Neural progenitor cell (in vitro differentiated cells): ENCODE measurements at places on chromosomes 12 and 14.
A peak's percentile ranks its signal among the peaks of the same experiment; 100 is the strongest.

DNA sequence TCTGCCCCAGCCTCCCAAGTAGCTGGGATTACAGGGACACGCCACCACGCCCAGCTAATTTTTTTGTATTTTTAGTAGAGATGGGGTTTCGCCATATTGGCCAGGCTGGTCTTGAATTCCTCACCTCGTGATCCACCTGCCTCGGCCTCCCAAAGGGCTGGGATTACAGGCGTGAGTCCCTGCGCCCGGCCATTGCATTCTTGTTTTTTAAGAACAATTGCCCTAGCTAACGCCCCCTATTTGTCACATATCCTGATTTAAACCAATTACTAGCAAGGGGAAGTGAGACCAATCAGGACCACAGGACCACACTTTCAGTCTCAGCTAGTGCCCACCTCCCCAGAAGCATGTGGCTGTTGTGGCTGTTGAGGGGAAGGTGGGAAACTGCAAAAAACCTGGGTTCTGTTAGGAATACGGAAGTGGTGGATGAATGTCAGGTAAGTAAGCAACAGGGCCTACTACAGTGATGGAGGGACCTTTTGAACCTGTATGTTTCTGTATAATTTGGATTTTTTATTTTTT, 37.8 kb upstream of the NFYB start:
- no peaks in the 10 kb centered on the region for H3K36me3 ChIP-seq
- no peaks in the 10 kb centered on the region for H3K27me3 ChIP-seq
- no peak for DNase-seq
- no peak overlapping the region for H3K4me3 ChIP-seq
- no peaks in the 10 kb centered on the region for H3K4me1 ChIP-seq

- no peaks in the 10 kb centered on the region for H3K36me3 ChIP-seq
- no peaks in the 10 kb centered on the region for H3K27me3 ChIP-seq
- no peak overlapping the region for H3K4me3 ChIP-seq
- no peak overlapping the region for H3K27ac ChIP-seq
- DNase-seq: no peak
Measured at GRCh38 chr12:46562625-46563225, 190.2 kb upstream of the SLC38A2 start.

DNA sequence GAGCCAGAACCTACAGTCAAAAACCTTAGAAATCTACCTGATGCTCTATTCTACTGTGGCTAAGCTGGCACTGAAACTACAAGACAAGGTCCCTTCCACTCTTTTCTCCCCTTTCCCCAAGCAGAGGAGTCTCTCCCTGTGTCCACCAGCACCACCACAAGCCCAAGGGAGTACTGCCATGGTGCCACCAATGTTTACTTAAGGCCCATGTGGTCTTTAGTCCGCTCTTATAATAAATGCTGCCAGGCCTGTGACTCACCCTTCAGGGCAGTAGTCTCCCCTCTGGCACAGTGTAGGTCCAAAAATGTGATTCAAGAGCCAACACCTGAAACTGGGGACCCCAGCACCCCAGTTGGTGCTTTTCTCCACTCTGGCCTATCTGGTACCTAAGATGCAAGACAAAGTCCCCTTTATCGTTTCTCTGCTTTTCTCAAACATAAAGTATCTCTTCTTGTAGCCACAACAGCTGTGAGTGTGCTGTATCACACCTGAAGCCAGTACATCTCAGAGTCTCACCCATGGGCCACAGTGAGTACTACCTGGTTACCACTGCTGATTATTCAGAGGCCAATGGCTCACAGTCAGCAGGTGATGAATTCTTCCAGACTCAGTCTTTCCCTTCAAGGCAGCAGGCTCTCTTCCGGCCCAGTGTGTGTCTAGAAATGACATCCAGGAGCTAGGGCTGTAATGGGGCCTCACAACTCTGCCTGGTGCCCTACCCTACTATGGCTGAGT, 29.3 kb downstream of the SLC38A2 start:
- no peak overlapping the region for H3K27ac ChIP-seq
- no peak for DNase-seq
- no peak overlapping the region for H3K4me3 ChIP-seq
- H3K4me1 ChIP-seq: no peaks in the 10 kb centered on the region

GRCh38 chr12:57489157-57489641, 1.3 kb downstream of the MARS1 start:
- peak overlapping the region; percentile 93 for H3K4me3 ChIP-seq
- DNase-seq: no peak
- H3K27ac ChIP-seq: no peak overlapping the region
- peaks cover 11% of the 10 kb centered on the region for H3K36me3 ChIP-seq
- no peaks in the 10 kb centered on the region for H3K27me3 ChIP-seq

- no peak for DNase-seq
- no peak overlapping the region for H3K4me3 ChIP-seq
- H3K4me1 ChIP-seq: peaks cover 22% of the 10 kb centered on the region
- H3K36me3 ChIP-seq: no peaks in the 10 kb centered on the region
- no peaks in the 10 kb centered on the region for H3K27me3 ChIP-seq
- H3K27ac ChIP-seq: no peak overlapping the region
Measured at GRCh38 chr12:5964913-5965900, 20.1 kb upstream of the ANO2 start.
